Stimulated activated CD4-positive, alpha-beta T cell treated with anti-CD3 and anti-CD28 coated beads, TNF-alpha, amount 100 ng/mL, for 1 hour (primary cell): ENCODE measurements at places on chromosomes 6 and 20.

DNA sequence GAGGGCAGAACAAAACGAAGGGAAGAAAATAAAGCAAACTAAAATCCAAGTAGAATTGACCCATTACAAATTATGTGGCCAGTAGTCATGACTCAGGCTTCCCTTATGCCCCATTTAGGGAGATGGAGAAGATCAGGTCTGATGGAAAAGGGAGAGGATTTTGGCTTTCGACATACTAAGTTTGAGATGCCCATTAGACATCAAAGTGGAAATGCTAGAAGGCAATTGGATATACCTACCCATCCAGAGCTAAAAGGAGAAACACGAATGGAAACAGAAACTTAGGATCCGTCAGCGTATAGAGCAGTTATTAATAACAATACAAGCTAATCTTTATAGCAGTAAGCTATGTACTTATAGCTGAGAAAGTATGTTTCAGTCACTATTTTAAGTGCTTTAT lies 4.8 kb downstream of the TRPC4AP start:
- DNase-seq, result no peak

DNA sequence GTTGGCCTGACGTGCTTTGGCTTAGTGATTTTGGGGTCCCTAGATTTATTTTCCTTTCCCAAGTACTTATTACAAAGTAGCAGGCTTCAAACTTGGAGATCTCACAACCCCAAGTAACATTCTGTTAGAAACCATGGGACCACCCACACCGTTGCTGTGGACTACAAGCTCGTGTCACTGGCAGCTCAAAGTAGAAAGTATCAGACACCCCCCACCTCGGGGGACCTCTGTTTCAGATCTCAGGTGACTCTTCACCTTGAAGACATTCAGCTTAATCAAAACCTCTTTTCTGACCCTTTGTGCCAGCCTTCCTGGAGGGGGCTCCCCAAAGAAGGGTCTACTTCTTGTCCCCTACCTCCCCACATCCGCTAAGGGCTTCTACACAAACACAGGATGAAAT lies 15.7 kb upstream of the MYT1 start:
- no peak for DNase-seq

- no peak for DNase-seq
Measured at GRCh38 chr6:162621246-162621645, 106.3 kb downstream of the PRKN start.

DNA sequence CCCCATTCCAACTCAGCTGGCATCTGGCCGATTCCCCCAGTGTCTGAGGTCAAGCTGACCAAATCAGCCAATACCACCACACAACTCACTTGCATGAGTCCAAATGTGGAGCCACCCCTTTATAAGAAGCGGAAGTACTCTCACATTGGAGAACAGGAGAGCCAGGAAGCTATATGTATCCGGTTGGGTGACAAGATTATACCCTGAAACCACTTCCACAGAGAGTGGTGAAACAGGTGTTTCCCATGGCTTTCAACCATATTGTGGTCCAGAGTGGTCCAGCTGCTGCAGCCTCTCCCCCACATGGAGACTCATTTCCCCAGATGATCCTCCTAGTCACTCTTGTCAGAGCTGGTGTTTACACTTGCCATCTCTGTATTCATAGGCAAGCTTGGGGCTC lies 24.0 kb upstream of the SERINC1 start:
- DNase-seq, result no peak

DNA sequence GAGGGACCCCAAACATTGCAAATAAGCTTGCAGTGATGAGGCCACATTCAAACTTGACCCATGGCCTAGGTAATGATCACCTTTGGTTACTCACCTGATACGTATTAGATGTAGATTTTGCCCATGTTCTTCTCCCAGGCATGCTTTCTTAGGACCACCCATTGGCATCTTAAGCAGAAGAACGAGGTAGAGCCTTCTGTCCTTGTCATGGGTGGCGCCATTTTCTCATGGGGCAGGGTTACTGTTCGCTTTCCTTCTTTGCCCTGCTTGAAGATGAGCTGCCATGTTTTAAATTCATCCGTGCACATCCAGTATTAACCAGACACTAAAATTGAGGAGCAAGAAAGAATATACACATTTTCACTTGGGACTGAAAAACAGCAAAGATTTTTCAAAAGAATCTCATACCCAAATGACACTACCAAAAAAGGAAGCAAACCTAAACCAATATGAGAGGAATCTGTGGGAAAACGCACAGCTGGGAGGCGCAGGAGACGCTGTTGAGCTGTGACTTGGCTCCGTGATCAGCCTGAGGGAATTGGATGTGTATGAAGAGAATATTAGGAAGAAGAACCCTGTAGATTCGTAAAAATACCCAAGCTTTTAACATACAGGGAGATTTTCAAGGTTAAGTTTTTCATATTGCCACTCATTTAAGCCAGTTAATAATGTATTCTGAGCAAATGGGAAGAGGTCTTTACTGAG lies 36.6 kb downstream of the GMPR start:
- no peak for DNase-seq

DNA sequence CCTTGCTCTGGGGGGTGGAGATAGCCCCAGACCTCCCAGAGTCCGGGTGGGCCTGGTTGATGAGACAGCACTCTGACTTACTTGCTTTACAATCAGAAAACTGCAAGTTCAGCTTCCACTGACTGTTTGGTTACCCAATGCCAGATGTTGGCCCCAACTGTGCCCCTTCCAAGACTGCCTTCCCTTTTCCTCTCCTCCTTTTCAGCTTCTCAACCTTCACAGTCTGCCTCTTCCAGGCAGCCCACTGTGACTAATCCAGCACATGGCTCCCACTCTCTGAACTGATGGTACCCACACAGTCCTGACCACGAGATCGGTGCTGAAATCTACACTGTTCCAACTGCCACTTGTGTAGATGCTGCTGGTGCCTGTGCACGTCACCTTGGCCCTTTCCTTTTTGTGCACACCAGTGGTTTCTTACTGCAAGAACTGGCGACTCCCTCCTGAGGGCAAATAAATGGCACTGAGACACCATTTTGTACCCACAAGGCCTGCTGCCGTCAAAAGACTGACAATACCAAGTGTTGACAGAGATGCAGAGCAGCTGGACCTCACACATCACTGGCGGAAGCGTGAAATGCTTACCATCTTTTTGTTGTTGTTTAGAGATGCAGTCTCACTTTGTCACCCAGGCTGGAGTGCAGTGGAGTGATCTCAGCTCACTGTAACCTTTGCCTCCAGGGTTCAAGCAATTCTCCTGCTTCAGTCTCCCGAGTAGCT lies 1.8 kb upstream of the ARFGAP1 start:
- no peak for DNase-seq

DNA sequence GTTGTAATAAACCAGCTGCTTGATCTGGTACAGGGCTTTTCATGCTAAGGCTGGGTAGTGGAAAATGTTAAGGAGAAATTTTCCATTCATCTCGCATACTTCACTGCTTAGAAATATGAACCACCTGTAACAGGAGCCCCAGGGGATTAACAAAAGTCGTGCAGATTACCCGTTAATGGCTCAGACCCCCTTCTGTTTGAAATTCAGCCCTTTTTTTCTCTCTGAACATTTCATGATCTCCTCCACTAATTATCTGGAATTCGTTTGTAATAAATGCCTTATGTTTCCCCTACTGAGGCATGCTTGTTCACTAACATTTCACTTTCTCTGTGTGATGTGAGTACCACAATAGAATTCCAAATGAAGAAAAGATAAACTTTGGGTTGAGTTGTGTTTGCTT lies 336.4 kb upstream of the HSF2 start:
- no peak for DNase-seq

GRCh38 chr6:24195836-24196597 lies 70.0 kb downstream of the NRSN1 start:
- DNase-seq, result no peak

DNA sequence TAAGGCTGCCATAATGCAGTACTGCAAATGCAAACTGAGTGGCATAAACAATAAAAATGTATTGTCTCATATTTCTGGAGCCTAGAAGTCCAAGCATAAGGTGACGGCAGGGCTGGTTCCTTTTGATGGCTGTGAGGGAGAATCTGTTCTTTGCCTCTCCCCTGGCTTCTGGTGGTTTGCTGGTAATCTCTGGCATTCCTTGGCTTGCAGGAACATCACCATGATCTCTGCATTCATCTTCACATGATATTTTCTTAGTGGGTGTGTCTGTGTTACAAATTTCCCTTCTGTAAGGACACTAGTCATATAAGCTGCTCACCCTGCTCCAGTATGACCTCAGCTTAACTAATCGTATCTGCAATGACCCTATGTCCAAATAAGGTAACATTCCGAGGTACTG lies 1104.2 kb upstream of the CITED2 start:
- no peak for DNase-seq
